ENCODE measurements at places on chromosomes 11 and 22.

- no peak for DNase-seq
Measured at GRCh38 chr11:121426476-121427399, 25.4 kb upstream of the SORL1 start.

- no peak for DNase-seq
Measured at GRCh38 chr22:23745791-23746190, 5.1 kb downstream of the ZNF70 start.

DNA sequence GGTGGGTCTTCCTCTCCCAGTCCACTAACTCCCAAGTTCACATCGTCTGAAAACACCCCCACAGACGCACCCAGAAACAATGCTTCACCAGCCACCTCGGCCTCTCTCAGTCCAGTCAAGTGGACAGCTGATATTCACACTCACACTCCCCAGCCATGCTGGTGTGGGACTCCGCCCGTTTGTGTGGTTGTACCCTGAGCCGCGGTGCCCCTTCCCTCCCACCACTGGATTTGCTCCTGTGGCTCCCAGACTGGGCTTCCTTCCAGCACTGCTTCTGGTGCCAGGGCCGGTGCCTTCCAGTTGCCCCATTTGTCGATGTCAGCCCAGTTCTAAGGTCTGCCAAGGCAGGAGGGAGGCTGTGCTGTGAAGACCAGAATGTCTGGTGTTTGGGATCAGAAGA is 37.9 kb upstream of the PLET1 start:
- DNase-seq: no peak

DNA sequence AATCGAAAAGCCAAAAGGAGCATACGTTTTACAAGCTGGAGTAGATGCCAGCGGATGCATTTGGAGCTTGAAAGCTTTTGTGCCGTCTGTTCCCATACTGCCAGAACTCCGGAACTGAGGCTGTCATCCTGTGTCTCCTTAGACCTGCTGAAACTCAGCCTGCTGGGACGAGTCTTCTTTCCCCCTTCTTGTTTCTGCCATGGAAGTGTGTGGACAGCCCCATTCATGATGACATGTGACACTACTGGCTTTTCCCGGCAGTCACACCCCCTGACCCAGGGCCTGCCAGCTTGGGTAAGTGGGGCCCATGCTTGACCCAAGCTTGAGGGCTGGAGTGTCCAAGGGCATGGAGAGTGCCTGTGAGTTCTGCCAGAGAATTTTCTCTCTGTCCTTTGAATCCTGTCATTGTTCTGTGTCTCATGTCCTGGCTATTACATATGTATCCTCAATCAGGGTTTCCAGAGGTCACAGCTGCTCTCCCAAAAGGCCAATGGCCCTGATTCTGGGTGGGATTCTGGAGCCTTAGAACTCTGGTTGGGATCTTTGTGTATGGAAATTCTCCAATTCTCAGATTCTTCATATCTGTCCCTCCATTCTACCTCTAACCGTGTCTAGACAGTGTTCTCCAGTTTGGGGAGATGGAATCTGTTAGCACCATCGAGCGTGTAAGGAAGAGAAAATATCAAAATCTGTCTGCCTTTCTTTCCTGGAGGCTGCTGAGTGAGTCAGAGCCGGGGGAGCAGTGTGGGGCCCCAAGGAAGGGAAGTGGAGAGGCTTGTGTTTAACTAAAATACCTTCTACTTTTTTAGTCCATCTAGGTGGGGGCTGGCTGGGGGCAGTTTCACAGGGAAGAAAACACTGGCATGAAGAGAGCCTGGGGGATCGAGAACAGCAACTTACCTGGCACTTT is 73.2 kb downstream of the KIAA1671 start:
- no peak for DNase-seq

- no peak for DNase-seq
Measured at GRCh38 chr11:11178671-11179638, 174.1 kb downstream of the CSNK2A3 start.

GRCh38 chr11:3722100-3722499 is 50.9 kb upstream of the CHRNA10 start:
- DNase-seq: no peak

DNA sequence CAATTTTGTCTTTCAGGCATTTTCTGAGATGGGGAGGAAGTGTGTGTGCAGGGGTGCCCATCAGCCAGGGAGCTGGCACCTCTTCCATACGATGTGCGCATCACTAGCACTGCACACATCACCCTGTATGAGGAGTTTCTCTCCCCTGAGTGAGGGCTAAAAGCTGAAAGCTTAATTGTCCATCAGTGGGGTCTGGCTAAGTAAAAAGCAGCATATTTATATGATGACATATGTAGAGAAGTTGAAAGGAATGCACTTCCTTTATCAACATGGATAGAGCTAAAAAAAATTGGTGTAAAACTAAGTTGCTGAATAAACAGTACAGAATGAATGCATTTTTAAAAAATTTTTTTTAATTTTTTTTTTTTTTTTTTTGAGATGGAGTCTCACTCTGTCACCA is 4.0 kb downstream of the VSTM5 start:
- DNase-seq: no peak

DNA sequence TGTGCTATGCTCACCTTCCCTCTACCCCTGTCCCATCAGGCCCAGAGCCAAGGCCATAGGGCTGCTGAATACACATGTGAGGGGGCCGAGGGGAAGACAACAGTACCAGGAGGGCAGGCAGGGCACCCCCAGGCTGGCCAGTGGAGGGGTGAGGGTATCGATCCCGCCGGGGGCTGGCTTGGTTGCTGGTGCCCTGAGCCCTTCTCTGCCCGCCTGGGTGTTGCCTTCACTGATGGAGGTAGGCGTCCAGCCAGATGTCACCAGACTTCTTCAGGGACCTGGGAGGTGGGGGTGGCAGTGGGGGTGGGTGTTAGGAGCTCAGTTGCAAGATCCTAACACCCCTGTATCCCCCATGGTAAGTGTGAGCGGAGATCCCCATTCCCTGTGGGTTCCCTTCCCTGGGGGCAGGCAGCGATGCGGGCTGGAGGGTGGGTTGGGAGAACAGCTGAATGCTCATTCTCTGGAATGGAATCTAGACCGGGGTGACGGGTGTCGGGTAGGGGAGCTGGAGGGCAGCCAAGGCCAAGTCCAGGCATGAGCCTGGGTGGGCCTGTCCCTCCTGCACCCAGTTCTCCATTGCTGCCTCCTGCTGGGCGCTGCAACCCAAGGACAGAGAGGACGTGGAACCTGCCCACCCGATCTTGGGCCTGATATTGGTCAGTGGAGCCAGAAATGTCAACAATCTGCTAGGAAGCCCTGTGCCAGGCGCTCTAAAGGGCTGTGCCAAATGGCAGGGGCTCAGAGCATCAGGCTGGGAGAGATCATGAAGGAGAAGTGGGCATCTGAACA is 17.6 kb downstream of the FADS3 start:
- DNase-seq: no peak

- DNase-seq: no peak
Measured at GRCh38 chr22:44422746-44423380, 75.2 kb downstream of the RTL6 start.

DNA sequence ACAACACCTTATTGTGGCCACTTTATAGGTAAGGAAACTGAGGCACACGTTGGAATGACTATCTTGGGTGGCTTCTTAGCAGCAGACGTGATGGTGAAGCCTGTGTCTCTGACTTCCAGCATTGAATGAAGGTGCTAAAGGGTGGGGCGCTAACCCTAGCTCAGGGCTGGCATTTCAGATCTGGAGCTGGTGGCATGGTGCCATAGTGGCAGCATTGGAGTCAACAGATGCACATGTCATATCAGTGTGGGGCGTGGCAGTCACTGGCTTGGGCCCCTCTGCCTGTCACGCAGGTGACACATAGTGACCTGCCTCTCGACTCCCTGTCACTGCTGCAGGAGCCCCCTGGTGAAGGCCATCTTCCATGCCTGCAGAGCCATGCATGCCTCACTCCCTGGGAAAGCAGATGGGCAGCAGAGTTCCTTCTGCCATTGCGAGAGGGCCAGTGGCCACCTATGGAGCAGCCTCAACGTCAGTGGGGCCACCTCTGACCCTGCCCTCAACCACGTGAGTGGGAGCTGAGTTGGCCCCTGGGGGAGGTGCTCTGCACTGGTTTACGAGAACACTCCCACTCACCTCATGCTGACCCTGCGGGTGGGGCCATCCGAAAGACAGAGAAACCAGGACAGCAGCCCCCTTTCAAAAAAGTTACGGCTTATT is 14.8 kb downstream of the SHISA8 start:
- no peak for DNase-seq

GRCh38 chr11:11528986-11529385 is 92.8 kb downstream of the GALNT18 start:
- no peak for DNase-seq
